IgD-negative memory B cell (primary cell): ENCODE measurements at places on chromosomes 12 and 14. TPM values are rescaled to one million over a fixed set of nuclear protein-coding genes. Genes with fewer than 3 reads are reported as not detected.

The KRT86 gene
- polyA plus RNA-seq = not detected

The TMEM260 gene
- 16.9 TPM for polyA plus RNA-seq

The ACSM4 gene
- polyA plus RNA-seq = not detected

The CMKLR1 gene
- 0.64 TPM for polyA plus RNA-seq

The MMAB gene
- polyA plus RNA-seq = 21.7 TPM

The GTF2H3 gene
- 22.7 TPM for polyA plus RNA-seq

The POTEM gene
- polyA plus RNA-seq = not detected

The RDH12 gene
- 0.11 TPM for polyA plus RNA-seq

The PTPRQ gene
- polyA plus RNA-seq = not detected

The RPL10L gene
- polyA plus RNA-seq = not detected

The PRH2 gene
- not detected for polyA plus RNA-seq

The ALKBH1 gene
- 10.2 TPM for polyA plus RNA-seq

The BCL7A gene
- 18.7 TPM for polyA plus RNA-seq

The ARHGDIB gene
- polyA plus RNA-seq = 2,289 TPM

The TMEM253 gene
- polyA plus RNA-seq = not detected

The LMNTD1 gene
- not detected for polyA plus RNA-seq

The INF2 gene
- polyA plus RNA-seq = 10.8 TPM

The PGAM5 gene
- polyA plus RNA-seq = 21.4 TPM

The ACTR6 gene
- polyA plus RNA-seq = 29.8 TPM

The AKAP6 gene
- 1.9 TPM for polyA plus RNA-seq

The CTSG gene
- polyA plus RNA-seq = not detected

The ST8SIA1 gene
- not detected for polyA plus RNA-seq

The HSPB8 gene
- polyA plus RNA-seq = not detected

The CD163L1 gene
- not detected for polyA plus RNA-seq

The ARF3 gene
- polyA plus RNA-seq = 20.2 TPM

The TMEM132D gene
- polyA plus RNA-seq = not detected

The AMIGO2 gene
- polyA plus RNA-seq = 7.4 TPM

The C14orf180 gene
- polyA plus RNA-seq = not detected

The PRKD1 gene
- polyA plus RNA-seq = 1.0 TPM

The ZNF891 gene
- polyA plus RNA-seq = 0.63 TPM

The LIMA1 gene
- polyA plus RNA-seq = 1.5 TPM

The ZNF605 gene
- 3.6 TPM for polyA plus RNA-seq

The PDE3A gene
- polyA plus RNA-seq = not detected

The RNF212B gene
- polyA plus RNA-seq = not detected

The DAAM1 gene
- 42.2 TPM for polyA plus RNA-seq

The TAS2R13 gene
- not detected for polyA plus RNA-seq

The LYZ gene
- 9.2 TPM for polyA plus RNA-seq

The BBOF1 gene
- polyA plus RNA-seq = 2.2 TPM

The RNFT2 gene
- 3.3 TPM for polyA plus RNA-seq

The KCNA5 gene
- not detected for polyA plus RNA-seq

The LMO3 gene
- polyA plus RNA-seq = not detected

The DACT1 gene
- polyA plus RNA-seq = 0.25 TPM
